ENCODE measurements at places on chromosomes 4 and X. TPM values are rescaled to one million over a fixed set of nuclear protein-coding genes. Genes with fewer than 3 reads are reported as not detected.
A peak's percentile ranks its signal among the peaks of the same experiment; 100 is the strongest.

- DNase-seq: no peak
Measured at GRCh38 chr4:99390055-99390454, 37.5 kb upstream of the ADH1C start.

- DNase-seq: no peak
Measured at GRCh38 chr4:2305766-2306501, 44.0 kb upstream of the MXD4 start.

GRCh38 chr4:56976283-56976836, 1.0 kb downstream of the NOA1 start:
- no peak for DNase-seq

DNA sequence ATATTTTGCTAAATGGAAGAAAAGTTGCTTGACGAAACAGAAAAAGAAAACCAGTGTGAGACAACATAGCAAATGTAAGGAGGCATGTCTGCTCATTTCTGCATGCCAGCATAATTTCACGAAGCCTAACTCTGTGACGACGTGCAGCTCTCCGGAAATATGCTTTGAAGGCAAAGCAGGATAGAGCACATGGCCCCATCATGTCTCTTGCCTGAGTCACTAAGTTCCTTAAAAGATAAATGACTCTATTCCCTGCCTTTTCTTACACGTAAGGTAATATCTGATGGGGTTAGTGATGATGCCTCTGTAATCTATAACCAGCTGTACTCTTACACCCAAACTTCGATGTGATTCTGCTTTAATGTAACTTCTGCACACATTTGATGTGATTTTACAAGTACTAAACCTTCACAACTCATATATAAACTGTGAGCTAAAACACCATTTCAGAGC, 64.5 kb downstream of the ANXA3 start:
- DNase-seq: no peak

- DNase-seq: no peak
Measured at GRCh38 chrX:23482561-23482960, 147.9 kb downstream of the PTCHD1 start.

GRCh38 chr4:814312-814850, 11.5 kb downstream of the CPLX1 start:
- no peak for DNase-seq

DNA sequence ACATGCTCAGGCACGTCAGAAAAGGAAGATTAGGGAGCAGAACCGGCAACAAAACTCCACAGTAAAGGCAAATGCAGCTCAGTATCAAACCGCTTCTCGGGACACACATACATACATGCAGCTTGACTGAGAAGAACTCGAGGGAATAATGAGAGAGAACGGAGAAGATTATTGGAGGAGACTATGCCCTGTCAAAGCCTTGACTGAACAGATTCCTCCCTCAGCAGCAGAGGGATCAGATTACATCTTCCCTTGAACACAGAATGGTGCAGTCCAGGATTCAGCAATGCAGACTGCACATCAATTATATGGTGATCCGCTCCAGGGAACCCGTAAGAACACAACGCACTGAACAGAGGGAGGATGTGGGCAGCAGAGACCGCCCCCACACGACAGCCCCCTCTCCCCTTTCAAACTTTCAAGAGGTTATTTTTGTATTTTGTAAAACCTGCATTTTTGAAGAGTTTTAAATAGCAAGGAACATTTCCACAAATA, 183.2 kb downstream of the FBXW7 start:
- DNase-seq: peak; percentile 49

DNA sequence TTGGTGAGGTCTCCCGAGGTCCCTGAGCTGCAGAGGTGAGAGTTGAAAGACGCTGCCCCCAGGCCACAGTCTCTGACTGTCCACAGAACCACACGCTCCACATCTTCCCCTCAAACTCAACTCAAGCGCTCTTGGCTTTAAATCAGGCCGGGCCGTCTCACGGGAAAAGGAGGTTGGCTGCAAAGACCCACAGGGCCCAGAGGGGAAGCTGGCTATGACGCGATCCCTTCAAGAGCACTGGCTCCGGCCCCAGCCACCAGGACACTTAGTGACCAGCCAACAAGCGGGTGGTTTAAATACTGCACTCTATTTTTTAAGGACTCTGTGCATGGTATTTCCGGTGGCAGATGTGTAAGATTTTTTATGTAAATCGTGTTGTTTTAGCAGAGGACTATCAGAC, 19.9 kb downstream of the LRPAP1 start:
- DNase-seq: no peak

GRCh38 chr4:4461850-4462249, 74.9 kb downstream of the NSG1 start:
- DNase-seq: peak; percentile 65

DNA sequence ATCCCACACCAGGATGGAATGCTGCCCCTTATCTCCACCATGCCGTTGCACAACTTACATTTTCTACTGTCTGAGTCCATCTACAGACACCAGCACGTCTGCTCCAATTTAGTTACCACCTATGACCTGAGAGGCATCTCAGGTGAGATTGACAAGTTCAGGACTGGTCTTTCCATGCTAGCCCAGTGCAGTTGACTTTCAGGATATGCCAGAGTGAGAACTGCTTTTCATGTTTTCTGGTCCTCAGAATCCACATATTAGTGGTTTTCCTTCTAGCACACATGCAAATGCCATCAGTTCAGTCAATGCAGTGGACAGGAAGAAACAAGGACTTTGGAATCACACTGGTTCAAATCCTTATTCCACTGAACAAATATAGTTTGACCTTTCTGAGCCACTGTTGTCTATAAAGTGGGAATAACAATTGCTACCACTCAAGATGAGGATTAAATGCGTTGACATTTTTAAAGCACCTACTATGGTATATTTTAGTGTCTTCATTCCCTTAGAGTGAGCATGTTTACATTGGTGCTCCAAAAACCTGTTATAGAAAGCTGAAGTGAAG, 38.1 kb upstream of the ANXA3 start:
- no peak for DNase-seq

DNA sequence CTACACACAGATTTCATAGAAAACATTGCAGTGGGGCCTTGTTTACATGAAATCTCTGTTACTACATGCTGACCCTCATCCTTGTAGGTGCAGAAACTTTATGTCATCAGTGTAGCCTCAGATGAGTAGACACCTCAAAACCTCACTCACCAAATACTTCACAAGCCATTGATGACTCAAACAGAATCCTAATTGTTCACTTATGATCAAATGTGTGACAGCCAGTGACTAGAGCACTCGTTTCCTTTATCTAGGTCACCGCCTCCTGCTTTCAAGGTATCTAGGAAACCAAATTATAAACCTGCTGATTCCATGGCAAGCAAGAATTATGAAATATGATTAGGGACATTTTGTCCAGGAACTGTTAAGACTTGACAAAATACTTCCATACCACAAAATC, 255.8 kb upstream of the GPRIN3 start:
- no peak for DNase-seq

- DNase-seq: no peak
Measured at GRCh38 chrX:109345856-109346255, 136.0 kb downstream of the GUCY2F start.

DNA sequence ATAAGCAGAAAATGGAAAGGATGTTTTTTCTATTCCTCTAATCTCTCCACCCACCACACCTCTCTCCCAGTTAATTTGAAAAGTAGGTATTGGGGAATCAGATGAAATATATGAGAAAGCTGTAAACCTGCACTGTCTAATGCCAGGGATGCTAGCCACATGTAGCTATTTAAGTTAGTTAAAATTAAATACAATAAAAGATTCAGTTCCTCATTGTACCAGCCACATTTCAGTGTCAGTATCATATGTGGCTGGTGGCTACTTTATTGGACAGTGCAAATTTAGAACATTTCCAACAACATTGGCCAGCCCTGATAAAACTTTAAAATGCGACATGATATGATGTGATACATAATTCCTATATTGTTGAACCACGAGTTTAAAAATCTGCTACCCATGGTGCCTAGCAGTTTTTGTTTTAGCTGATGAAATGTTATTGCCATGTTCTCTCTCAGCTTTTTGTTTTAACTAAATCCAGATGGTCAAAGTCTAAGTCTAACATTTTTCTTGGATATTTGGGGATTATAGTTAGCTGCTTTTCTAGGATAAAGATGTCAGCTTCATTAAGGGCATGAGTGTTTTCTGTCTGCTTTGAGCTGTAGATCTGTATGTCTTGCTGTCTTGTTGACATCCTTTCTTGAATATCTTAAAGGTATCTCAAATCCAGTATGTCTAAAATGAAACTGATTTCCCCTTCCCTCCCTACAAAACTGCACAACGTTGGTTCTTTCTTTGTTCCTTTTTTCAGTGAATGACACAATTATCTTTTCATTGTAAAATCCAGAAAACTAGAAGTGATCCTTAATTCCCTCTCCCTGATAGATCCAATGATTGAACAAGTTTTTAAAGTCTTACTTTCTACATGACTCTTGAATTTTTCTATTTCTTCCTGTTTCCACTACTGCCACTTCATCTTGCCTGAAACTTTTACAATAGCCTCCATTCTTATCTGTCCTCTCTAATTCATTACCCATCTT, 6.2 kb downstream of the ARFIP1 start:
- no peak for DNase-seq

DNA sequence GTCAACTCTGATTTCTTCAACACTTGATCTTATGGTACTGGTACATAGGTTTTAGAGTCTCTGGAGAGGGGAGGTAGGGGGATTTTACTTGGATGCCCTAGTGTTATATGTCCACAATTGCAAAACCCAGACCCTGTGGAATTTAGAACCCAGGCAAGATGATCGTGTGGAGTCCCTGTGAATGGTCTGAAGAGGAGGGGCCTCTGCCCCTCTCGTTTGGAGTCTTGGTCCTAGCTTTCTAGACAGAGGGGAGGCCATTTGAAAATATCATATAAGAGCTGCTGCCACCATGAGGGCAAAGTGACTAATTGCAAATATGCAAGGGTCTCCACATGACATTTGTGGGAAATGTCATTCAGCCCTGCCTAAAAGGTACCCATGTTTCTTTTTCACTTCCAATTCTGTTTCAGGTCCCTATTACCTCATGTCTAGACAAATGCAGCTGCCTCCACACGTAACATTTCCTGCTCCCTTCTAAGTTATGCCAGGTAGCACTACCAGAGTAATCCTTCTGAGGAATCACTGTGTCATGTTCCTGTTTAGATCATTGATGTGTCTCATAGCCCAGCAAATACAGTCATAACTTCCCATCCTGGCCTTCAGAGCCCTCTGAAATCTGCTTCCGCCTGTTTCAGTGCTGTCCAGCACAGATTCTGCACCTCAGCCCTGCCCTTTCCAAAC, 126.8 kb downstream of the KLHL8 start:
- DNase-seq: peak; percentile 67

DNA sequence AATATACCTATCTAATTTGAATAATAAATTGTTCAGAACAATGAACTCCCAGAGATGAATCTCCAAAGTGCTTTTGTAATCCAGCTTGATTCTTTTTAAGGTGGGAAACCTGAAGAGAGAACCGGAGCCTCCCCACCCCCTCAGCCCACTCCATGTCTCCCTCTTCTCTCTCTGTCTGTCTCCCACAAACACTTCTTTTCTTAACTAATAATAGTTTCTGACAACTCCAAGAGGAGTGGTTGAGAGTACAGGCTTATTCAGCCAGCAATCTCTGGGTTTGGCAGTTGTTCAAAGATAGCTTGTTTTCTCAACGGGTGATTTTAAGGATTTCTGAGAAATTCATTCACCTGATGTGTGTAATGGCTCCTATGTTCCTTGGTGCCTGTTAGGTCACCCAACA, 23.4 kb downstream of the PPP4R3C start:
- no peak for DNase-seq

GRCh38 chrX:24426340-24426913, 38.7 kb upstream of the PDK3 start:
- DNase-seq: peak; percentile 15

DNA sequence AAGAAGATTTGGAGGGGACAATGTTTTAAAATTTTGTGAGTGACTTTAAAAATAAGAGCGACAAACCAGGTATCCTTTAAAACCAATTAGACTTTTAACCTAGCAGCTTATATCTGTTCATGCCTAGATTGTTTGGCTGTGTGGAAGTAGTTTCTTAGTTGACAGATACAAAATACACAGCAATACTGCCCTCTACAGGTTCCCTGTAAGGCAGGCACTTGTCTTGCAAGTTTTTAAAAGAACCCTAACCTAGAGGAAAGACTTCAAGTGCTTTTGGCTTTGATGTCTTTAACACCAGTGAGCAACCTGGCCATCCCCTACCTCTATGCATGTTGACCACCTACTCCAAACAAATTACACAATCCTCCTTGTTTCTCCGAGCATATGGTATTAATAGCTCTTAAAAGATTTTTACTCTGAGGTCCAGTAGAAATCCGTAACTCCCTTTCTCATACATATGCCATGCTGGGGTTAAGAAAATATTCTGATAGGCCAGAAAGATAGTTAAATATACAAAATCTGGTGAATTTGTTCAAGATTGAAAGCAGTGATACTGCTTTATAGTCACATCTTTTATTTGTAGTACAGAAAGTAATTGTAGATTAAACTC, 273.0 kb downstream of the ARHGAP24 start:
- peak; percentile 44 for DNase-seq

DNA sequence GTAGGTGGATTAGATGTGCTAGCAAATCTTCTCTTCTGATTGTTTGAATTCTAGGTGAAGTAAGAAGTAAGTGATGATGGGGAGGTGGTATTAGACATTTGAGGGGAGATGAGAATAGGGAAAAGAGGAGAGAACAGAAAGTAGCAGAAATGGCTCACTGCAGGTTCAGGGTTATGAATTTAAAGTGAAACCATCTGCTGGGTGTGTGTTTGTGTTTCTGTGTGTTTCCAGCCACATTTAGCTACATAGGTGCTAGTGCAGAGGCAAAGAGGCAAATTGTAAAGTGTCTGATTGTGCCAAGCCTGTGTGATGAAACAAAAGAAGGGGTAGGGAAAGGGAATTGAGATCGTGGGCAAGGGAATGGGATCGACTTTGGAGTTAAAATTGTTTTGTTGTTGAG, 50.6 kb downstream of the ZFX start:
- DNase-seq: no peak

GRCh38 chr4:149781150-149781549, 34.5 kb downstream of the IQCM start:
- no peak for DNase-seq

DNA sequence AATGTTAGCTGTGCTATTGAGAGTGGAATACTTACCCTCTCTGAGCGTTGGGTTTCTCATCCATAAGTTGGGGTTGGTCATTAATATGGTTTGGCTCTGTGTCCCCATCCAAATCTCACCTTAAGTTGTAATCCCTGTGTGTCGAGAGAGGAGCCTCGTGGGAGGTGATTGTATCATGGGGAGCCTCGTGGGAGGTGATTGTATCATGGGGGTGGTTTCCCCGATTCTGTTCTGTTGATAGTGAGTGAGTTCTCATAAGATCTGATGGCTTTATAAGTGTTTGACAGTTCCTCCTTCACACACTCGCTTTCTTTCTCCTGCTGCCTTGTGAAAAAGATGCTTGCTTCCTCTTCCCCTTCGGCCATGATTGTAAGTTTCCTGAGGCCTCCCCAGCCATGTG, 391.1 kb downstream of the FAM133A start:
- DNase-seq: no peak

- DNase-seq: no peak
Measured at GRCh38 chr4:114087596-114088230, 108.3 kb upstream of the ARSJ start.

GRCh38 chrX:111447298-111447697, 35.3 kb upstream of the DCX start:
- DNase-seq: peak; percentile 20

C1GALT1C1 gene
- 30.9 TPM for polyA plus RNA-seq

PGRMC1 gene
- 77.6 TPM for polyA plus RNA-seq

SMIM31 gene
- not detected for polyA plus RNA-seq

PRR32 gene
- not detected for polyA plus RNA-seq

STARD8 gene
- 2.6 TPM for polyA plus RNA-seq

IL9R gene
- 0.06 TPM for polyA plus RNA-seq

FAM47A gene
- not detected for polyA plus RNA-seq

ATOH1 gene
- not detected for polyA plus RNA-seq

NEIL3 gene
- polyA plus RNA-seq: 3.6 TPM

ELF4 gene
- 7.7 TPM for polyA plus RNA-seq

IQCM gene
- polyA plus RNA-seq: not detected

SOX3 gene
- polyA plus RNA-seq: not detected

HOPX gene
- polyA plus RNA-seq: 0.08 TPM

Data from SK-N-SH (cell line).